ENCODE measurements at places on chromosomes 3 and 15.

GRCh38 chr15:90315278-90315982 is 36.7 kb upstream of the ZNF774 start:
- DNase-seq = no peak

GRCh38 chr3:161691677-161692076 is 195.1 kb downstream of the OTOL1 start:
- DNase-seq = no peak

DNA sequence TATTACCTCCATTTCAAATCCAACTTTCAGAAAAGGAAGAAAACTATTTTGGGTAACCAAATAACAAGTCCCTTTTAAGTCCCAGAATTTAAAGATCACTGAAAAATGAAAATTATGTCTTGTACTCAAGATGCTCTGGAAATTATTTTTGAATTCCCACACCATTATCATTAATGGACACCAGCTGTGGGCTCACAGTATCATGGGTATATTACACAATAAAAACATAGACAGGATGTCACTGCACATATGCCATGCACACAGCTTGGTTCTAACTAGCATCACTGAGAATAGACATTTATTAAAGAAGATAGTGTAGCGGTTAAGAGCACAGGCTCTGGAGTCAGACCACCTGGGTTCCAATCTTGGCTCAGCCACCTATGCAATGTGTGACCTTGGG is 130.4 kb downstream of the FRMD5 start:
- no peak for DNase-seq

DNA sequence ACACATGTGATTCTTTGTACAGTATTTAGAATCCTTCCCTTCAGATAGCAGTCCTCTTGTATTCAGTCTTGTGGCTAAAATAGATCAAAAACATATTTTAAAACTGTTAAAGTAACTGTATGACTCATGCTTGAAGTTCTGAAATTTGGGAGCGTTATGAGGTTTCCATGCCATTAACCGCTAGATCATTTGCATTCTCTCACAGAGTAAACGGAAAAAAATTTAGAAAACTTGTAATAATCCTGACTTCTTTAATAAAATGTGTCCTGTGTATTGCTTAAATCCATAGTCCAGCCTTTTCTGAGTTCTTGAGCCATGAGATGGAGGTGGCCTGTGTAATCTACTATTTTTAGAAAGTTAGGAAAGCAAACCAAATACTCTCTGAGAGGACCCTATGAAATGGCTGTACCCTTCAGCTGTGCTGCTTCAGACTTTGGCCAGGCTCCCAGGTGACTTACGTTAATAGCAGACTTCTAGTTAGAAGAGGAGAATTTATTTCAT is 33.8 kb downstream of the MBNL1 start:
- no peak for DNase-seq

DNA sequence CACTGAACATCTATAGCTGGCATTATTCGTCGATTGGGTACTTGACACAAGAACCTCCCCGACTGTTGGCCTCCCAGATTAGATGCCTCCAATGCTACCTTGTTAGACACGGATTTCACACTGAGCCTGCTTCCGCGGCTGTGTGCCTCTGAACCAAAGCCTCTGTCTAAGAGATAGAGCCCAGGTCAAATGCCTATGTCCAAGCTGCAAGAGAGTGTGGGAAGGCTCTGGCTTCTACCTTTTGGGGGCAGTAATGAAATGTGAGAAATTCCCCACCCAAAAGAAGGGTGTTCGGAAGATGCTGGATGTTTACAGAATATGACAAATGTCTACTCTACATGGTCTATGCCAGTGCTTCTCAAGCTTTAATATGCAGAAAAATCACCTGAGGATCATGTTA is 2.0 kb upstream of the RPUSD2 start:
- no peak for DNase-seq

DNA sequence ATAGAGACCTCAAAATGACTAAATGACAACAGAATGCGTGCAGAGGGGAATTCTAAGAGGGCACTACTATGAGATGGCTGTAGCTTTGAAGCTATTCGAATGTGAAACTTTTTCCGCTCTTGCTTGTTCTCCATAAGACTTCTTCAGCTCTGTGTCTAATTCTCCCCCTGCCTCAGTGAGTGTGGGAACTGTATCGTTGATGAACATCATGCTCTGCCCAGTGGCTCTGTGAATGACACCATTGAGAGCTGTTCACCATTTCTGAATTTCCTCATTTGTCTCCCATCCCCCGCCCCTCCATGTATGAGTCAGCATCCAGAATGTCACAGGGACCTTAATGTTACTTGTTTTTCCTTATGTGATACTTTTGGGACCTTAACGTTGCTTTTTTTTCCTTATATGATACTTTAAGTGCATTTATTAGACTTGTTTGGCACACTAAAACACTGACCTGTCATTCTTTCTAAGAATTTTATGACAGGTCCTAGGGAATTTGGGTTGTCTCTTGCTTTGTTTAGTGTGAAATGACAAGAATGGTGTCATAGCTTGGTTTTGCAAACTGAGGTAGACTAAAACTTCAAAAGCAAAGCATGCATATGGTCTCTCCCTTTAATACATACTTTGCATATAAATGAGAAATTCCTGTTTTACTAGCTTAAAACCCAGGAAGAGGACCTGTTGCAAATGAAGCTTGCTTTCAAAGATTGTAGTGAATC is 99.6 kb downstream of the FNDC3B start:
- DNase-seq = peak; percentile 55

Measured in SW 1271 (cell line).